ENCODE measurements at places on chromosomes 5 and 9.

DNA sequence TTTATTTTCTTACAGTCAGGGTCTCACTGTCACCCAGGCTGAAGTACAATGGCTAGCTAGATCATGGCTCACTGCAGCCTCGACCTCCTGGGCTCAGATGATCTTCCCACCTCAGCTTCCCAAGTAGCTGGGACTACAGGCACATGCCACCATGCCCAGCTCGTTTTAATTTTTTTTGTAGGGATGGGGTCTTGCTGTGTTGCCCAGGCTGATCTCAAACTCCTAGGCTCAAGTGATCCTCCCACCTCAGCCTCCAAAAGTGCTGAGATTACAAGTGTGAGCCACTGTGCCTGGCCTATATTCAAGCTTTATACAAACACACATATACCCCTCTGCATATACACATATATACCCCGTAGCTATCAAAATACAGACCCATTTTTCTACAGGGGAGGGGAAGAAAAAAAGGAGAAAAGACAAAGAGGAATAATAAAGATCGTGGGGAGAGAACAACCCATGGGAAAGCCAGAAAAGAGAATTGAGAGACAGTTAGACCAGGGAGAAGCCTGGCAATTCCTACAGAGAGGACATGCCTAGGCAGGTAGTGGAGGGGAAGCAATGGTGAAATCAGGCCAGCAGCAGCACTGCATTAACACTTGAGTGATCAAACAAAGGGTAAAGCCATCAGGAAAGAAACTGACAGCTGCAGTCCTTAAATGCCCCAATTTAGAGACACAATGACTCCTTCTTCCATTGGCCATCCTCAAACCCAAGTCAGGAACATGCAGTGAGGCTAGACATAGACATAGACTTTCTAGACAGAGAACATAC lies 102.7 kb downstream of the EFNA5 start:
- DNase-seq = no peak

GRCh38 chr9:36676778-36677485 lies 104.2 kb downstream of the MELK start:
- DNase-seq = no peak

- DNase-seq = no peak
Measured at GRCh38 chr9:18544456-18544855, 70.5 kb downstream of the ADAMTSL1 start.

DNA sequence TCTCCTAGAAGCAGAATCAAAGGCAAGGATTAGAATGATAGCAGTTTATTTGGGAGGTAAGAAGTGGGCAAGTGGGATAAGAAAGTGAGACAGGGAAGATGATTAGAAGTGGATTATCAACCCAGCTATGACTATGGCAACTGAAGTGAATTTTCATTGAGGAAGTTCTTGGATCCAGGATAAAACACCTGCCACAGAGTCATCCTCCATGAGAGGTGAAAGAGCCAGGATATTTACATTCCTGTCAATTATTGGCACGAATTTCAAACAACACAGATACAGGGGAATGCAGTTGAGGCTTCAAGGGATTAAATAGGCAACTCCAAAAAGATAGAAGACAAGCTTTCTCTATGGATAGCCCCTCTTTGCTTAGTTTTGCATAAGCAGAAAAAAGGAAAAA lies 31.8 kb upstream of the ZNF366 start:
- no peak for DNase-seq

DNA sequence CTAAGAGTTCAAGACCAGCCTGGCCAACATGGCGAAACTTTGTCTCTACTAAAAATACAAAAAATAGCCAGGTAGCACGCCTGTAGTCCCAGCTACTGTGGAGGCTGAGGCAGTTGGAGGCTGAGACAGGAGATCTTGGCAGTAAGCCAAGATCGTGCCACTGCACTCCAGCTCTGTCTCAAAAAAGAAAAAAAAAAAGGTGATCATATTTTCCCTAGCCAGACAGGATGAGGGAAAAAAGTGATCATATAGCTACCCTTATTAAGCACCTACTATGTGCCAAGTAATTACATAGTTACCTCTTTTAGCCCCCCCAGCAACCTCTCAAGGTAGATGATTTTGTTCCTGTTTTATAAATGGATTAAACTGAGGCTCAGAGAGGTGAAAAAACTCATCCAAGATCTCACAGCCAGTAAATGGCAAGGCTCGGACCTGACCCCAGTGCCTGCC lies 18.1 kb upstream of the RPL26L1 start:
- DNase-seq = no peak

GRCh38 chr5:61301341-61302199 lies 30.5 kb upstream of the ZSWIM6 start:
- no peak for DNase-seq

GRCh38 chr9:86714999-86715398 lies 232.3 kb downstream of the GAS1 start:
- no peak for DNase-seq

- DNase-seq = no peak
Measured at GRCh38 chr5:115237066-115237465, 25.6 kb downstream of the PGGT1B start.

DNA sequence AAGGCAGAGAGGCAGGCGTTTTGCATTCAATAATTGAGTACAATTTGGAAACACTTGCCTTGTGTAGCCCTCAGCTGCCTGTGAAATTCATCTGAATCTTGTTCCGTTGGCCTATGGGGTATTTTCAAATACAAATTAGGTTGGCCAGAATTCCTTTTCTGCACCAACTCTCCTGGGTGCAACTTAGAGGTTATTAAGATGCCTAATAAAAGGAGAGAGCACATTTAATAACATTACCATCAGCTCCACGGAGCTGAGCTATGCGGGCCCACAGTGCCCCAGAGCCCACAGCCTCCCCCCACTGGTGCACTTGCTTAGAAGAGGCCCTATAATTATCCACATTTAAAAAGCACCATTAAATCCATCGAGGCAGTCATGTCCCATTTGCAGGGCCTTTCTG lies 367.6 kb upstream of the CLINT1 start:
- no peak for DNase-seq

GRCh38 chr9:114313186-114313585 lies 9.7 kb upstream of the ORM1 start:
- no peak for DNase-seq
